ENCODE measurements at places on chromosomes 4 and X.
A peak's percentile ranks its signal among the peaks of the same experiment; 100 is the strongest.

- no peak for DNase-seq
These were observed 27.2 kb downstream of the HDX start for GRCh38 chrX:84475101-84475500.

DNA sequence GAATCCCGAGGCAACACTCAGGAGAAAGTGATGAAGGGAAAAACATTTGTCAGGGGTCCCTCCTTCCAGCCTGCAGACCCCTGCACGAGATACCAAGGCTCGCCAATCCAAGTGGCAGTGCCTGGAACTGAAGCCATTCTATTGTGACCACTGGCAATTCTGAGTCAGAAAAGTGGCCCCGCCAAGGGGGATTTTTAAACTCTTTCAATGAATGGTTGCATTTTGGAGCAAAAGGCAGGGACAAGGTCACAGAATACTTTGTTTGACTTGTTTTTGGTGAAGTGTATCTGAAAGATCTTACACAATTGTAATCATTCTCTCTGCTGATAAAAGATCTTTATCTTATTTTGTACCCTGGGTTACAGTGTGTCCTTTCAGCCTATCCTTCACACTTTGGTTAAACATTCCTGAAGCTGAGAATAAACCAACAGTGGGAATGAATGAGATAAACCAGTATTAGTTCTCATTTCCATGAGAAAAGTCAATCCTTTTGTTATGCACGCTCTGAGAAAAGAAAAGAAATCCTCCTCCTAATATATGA lies 115.9 kb upstream of the PDLIM3 start:
- DNase-seq = no peak

GRCh38 chr4:129378364-129378763 lies 282.4 kb downstream of the C4orf33 start:
- DNase-seq = no peak

DNA sequence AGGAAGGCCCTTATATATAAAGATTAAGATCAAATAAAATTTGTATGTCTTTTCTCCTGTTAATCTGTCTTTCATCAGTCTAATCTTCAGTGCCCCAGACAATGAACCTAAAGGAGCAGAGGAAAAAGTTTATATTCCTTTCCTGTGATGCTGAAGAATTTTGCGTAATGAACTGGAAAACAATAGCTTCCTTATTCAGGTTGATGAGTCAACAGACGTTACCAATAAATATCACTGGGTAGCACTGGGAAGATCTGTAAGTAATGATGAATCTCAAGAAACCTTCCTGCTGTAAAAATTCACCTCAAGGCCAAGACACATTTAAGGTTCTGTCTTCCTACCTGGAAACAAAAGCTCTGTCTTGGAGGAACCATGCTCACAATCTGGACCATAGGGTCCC lies 25.5 kb downstream of the CDKN2AIP start:
- no peak for DNase-seq

GRCh38 chrX:102155806-102156179 lies at the start of gene BEX5:
Gene BEX5 (minus strand): TSS chrX:102155977. CDS start chrX:102154265, 1,712 bp downstream.
- peak; percentile 58 for DNase-seq

- no peak for DNase-seq
These were observed 228.5 kb upstream of the ADAMTS3 start for GRCh38 chr4:72797486-72797885.

DNA sequence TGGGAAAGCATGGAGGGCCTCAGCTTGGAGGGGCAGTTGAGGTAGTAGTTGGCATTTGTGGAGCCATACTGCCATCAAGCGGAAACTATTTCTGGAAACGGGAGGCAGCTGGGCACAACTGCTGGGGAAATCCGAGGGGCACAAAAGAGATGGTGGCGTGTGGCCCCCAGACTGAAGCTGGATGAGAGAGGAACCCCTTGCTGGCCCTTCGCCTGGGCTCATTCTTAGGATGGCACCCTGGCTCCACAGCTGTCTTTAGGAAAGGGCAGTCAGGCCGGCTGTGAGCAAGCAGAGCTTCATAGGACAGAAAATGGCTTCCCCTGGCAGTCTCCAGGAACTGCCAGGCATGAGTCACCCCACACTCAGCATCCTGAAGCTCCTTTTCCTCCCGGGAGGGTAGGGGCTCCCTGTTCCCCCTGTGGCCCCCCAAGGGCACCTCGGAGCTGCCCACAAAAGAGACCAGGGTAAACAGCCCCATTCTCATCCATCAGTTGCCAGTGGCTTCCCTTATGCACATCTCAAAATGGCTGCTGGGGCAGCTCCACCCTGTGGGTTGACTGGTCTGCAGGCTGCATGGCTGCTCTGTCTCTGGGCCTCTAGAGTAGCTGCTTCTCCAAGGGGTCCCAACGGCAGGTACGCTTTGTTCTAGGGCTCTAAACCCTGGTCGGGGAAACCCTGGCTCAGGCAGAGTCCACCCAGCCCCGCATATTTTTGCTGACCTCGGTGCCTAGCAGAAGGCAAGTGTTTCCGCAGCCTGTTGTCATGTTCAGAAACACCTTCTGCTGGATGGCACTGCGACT lies 64.7 kb downstream of the NBDY start:
- DNase-seq = no peak

DNA sequence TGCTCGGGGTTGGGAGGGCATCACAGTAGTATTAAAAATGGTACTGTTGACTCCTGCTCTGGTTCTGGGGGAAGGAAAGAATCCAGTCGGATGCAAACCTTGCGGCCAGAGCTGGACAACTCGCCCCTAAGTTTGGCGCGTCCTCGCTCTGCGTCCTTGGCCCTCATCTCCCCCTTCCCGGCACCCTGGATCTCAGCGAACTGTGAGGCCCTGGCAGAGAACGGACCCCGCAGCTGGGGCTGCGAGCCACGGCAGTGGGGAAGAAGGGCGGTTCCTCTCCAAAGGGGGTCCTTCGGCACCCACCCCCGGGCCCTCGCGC lies 14.0 kb downstream of the ARHGEF6 start:
- no peak for DNase-seq

DNA sequence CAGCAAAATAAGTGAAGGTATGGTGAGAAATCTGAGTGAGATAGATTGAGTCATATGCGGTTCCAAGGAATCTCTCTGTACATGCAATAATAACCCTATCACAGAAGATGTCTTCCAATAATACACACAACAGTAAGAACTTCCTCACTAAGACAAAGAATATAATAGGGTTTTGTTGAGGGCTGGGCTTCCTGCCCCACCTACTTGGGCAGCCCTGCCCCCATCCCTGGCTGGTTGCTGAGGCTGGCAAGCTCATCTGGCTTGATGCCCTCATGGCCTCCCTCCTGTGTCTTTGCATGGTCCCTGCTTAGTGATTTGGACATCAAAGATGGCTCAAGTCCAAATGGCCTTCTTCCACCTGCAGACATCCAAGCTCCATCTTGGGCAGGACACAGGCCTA lies 2.7 kb downstream of the GEMIN8 start:
- DNase-seq = no peak

DNA sequence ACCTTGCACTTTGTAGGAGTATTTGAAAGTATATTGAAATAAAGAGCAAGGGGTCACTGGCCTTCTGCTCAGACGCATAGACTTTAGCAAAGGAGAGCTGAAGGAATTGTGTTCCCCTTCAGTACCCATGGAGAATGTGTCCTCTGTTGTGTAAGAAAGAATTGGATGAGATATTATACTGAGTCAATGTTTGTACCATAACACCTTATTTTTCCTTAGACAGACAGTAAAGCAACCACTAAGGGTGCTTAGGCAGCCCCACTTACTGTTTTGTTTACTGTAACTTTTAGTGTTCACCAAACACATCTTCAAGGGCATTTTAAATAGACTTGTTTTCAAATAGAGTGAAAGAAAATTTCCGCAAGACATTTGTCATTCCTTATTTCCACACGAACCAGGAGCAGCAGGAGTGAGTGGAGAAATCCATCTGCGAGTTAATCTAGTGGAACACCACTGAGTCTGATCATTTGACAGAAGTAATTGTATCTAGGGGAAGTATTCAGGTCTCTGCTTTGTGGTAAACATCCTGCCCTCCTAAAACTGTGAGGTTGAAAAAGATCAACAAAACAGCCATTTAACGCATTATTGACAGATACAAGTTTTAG lies 89.5 kb downstream of the SLIT2 start:
- no peak for DNase-seq

- DNase-seq = peak; percentile 94
These were observed 575 bp downstream of the SLC25A6 start for GRCh38 chrX:1391370-1391706.

DNA sequence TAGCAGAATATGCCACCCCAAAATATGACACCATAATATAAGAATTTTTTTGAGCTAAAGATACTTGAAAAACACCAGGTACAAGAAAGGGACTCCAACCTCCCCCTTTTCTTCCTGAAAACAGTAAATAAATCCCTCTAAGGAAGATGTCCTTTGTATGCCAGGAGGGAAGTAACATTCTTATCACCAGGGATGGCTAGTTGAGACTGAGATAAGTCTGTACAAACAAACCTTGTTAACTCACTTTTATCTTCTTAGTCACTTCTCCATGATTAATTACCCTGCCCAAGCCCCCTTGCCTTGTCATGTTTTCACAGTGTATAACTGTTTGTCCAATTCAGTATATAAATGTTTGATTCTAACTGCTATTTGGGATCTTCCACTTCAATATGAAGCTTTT lies 888.0 kb downstream of the PCDH18 start:
- DNase-seq = no peak

DNA sequence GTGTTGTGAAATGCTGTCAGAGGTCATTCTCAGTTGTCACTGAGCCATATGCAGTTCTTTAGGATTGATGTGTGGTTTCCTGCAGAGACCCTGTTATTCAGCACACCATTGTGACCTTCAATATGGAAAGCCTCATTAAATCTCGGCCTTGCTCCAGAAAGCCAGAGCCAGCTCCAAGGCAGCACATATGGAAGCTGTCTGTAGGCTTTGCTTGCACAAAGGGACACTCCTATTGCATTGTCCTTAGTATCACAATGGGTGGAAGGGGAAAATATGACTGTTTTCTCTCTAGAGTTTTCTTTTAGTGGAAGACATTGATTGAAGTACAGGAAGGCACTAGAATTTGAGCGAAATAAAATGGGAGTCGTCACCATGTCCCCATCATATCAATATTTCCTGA lies 179.0 kb downstream of the CEP135 start:
- DNase-seq = no peak

Measured in activated CD4-positive, alpha-beta T cell treated with anti-CD3 and anti-CD28 coated beads, Interleukin-2, amount 50 U/mL, for 16 hours (primary cell).